Hepatocyte (in vitro differentiated cells): ENCODE measurements at places on chromosomes 13 and 19.
A peak's percentile ranks its signal among the peaks of the same experiment; 100 is the strongest.

DNA sequence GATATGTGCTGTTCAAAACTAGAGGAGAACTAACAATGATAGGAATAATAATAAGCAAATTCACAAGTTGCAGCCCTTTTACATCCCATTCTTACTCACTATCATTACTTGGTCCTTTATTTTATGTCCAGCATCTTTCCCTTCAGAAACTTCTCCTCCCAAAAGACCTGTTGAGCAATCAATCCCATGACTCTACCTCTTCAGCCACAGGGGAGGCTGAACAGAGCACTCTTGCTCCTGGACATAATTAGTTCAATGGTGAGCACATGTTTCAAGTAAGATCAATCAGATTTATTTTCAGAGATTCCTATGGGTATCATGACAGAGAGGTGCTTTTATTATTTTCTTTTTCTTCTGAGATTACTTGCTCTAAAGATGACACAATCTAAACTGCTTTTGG lies 260.0 kb downstream of the COG6 start:
- no peak for DNase-seq

GRCh38 chr13:65881561-65882155 lies 1348.5 kb downstream of the PCDH9 start:
- no peak for DNase-seq

DNA sequence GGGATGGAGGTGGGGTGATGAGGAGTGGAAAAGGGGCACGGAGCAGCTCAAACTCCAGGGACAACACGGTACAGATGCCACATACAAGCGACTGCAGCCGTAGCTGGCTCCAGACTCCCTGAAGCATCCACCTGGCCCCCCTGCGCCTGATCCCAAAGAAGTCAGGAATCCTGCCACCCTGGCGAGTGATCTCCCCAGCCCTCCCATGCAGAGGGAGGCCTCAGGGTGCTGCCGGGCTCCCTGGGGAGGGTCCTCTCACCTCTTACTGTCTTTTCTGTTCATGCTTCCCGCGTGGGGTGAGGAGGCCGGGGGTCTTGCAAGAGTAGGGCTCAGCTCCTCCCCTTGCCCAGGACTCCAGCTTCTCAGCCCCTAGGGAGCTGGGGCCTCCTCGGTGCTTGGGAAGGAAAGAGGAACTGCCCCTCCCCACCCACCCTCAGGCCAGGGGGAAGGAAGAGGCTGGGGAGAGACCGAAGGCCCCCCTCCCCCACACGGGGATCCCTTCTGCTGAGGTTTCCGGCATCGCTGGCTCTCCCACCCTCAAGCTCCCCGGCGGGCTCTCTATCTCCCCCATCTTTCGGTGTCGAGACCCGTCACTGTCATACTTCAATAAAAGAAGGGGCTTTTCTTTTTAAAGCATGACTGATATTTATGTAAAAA lies at the start of gene RASGRP4:
Gene RASGRP4 (minus strand): TSS at position 410 of the 657 bp plus-strand sequence. CDS start 128 bp downstream, at position 282.
- no peak for DNase-seq

- DNase-seq, result peak; percentile 91
These were observed 49.8 kb upstream of the GTF3A start for GRCh38 chr13:27374650-27375049.

DNA sequence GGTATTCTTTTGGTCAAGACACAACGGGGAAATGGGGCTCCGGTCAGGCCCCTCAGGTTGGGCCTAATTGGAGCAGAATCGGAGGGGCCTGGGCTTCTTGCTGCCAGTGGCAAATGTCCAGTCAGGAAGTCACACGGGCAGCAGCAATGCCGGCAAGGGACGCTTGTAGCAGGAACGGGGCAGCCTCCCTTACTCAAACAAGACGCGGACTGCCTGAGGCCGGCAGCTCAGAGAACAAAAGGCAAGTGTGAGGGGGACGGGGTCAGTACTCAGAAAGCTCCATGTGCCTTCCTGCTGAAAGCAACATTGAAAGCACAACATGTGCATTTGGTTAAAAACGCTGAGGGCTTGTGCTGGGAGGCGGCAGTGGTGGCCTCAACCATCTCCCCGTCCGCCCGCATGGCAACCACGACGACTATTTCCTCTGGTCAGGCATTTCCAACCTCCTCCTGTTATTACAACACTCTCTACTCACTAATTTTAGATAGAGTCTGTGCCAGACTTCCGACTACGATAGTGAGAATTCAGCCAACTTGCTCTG lies 20.5 kb upstream of the RASA3 start:
- DNase-seq, result peak; percentile 3

DNA sequence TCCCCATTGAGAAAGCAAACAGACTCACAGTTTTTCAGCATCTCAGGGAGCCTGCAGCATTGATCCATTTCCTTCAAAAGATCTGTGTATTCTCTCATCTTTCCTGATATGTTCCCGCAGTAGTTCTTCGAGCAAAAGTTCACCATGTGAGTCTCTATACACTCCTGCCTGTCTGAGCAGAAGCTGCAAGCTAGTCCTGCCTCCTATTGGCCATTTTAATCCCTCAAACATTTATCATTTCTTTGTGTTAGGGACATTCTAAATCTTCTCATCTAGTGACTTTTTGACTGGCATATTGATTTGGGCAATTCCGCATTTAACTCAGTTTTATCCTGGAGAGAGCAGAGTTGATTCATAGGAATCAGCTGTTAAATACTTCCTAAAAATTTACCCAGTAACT lies 660.4 kb upstream of the KLF12 start:
- no peak for DNase-seq

DNA sequence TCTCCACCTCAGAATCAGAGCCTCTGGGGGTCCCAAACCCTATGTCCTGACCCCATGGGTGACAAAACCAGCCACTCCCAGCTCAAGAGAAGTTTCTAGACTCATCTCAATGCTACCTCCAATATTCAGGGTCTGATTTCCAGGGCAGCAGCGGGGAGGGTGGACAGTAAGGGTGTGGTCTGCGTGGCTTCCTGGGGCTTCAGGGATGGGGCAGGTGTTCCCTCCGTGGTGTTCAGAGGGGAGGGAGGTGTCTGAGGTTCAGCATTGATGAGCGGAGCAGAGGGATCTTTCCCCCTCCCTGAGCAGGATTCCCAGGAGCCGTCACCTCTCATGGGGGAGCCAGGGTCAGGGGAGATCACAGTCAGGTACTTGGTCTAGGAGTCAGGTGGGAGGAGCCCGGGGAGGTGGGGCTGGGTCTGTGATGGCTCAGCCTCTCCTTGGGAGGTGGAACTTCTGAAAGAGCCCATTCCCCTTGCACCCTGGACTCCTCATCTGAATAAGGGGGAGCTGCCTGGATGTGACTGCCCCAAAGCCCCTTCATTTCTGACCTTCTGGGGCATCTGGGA lies 2.9 kb downstream of the LILRA2 start:
- peak; percentile 12 for DNase-seq

DNA sequence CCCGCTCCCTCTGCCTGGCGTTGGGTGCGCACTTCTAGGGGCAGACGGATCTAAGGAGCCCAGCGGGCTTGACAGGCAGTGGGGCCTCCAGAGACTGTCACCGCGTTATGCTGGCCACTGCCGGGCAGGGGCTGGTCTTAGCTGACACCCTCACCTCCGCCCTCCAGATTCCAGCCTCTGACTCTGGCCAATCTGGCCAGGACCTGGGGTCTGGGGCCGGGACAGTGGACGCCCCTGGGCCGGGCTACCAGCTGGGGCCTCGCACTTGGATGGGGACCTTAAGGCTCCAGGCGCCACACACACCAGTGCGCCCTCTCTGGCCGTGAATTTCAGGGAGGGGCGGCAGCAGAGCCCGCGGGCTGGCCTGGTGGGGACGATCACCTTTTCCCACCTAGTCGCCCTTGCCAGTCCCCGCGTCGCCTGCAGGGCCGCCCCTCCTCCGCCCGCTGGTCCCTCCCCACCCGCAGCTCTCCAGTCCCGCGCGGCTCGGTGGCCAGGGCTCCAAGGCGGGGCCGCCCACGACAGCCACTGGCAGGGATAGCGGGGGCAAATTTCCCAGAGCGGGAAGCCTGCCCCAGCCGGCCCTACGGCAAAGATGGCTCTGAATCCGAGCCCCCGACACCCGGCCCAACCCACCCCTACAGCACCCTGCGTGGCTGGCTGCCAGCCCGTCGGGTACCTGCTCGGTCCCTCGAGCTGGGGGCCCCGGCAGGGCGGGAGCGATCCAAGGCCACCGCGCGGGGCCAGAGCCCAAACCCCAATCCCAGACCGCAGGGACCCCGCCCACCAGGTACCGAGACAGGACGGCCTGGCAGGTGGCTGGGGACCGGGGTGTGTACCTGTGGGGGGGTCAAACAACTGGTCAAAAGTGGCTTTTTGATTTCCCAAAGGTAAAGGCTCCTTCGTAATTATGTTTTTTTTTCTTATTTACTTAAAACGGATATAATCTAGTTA lies 6.1 kb upstream of the ZNF98 start:
- DNase-seq, result no peak

DNA sequence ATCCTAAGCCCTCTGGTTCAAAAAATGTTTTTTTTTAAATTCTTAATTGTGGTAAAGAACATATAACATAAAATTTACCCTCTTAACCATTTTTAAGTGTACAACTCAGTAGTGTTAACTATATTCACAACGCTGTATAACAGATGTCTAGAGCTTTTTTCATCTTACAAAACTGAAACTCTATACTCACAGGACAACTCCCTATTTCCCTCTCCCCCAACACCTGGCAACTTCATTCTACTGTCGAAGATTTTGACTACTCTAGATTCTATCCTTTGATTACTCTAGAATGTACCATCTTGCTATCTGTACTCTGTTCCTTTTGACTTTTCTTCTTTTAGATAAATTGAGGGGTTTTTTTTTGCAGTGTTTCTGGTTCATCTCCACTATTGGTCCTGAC lies 200.4 kb downstream of the KLF12 start:
- no peak for DNase-seq

DNA sequence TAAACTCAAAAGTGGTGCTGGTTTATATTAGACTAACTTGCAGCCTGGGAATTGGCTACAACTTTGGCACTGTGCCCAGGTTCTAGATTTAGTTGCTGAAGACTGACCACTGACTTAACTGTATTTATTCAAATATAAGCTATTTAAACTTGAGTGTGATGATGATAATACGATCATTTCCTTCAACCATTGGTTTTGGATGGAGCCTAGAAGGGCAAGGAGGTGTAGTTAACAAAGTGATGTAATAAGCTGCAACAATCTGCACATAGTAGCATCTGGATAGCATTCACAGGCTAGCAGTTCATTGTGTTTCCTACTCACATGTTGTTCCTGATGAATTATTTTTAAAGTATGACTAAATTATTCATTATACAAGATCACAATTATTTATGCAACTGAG lies 55.2 kb upstream of the DACH1 start:
- no peak for DNase-seq

- no peak for DNase-seq
These were observed 2.7 kb downstream of the RFX1 start for GRCh38 chr19:14003251-14004055.

- no peak for DNase-seq
These were observed 4.2 kb downstream of the LGALS7B start for GRCh38 chr19:38793177-38793576.

GRCh38 chr13:111526922-111527321 lies 206.5 kb downstream of the TEX29 start:
- DNase-seq, result no peak

DNA sequence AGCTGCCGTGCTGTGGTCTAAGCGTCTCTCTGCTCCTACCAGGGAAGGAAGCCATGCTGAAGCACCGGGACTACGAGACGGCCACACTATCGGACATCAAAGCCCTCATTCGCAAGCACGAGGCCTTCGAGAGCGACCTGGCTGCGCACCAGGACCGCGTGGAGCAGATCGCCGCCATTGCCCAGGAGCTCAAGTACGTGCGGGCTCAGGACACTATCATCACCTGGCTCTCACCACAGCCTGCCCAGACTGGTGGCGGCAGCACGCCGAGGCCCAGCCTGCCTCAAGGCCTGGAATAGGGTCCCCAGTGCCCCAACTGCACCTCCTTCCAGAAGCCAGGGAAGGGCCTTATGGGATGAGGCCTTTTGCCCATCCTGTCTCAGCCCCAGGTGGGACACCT lies 22.8 kb downstream of the CAPN12 start:
- no peak for DNase-seq

- no peak for DNase-seq
These were observed 3.2 kb downstream of the NTF4 start for GRCh38 chr19:49061445-49061844.

GRCh38 chr19:35223084-35223790 lies 5.3 kb downstream of the FAM187B start:
- no peak for DNase-seq

DNA sequence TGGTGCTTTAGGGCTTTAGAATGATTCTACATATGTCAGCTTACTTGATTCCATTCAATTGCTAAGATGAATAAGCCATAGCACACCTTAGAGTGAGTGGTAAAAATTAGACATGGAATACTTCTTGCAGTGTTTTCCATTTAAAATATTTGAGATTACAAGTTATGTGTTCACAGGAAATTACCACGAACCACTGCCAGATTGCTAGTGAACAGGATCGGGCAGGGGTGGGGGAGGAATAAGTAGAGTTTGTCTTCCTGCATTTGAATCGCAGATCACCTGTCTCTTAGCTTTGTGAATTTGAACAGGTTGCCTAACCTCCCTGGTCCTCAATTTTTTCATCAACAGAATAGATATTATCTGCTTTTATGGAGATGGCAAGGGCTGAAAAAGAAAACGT lies 124.6 kb downstream of the GGACT start:
- no peak for DNase-seq

DNA sequence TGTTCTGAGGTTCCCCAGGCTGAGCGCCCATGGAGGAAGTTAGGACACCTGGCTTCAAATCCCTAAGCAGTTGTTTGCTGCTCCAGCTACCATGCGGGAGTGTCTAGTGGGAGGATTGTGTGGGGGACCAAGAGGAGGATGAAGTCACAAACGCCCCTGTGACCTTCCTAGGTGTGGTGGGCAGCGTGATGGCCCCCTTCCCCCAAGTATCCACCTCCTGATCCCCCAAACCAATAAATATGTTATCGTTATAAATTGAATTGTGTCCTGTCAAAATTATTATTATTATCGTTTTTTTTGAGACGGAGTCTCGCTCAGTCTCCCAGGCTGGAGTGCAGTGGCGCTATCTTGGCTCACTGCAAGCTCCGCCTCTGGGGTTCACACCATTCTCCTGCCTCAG lies at the start of gene SLC25A41:
Gene SLC25A41 (minus strand): TSS at position 101 of the 400 bp plus-strand sequence. CDS start 70 bp downstream, at position 31.
- DNase-seq, result no peak

- no peak for DNase-seq
These were observed 20.5 kb upstream of the STRN4 start for GRCh38 chr19:46766569-46767317.

DNA sequence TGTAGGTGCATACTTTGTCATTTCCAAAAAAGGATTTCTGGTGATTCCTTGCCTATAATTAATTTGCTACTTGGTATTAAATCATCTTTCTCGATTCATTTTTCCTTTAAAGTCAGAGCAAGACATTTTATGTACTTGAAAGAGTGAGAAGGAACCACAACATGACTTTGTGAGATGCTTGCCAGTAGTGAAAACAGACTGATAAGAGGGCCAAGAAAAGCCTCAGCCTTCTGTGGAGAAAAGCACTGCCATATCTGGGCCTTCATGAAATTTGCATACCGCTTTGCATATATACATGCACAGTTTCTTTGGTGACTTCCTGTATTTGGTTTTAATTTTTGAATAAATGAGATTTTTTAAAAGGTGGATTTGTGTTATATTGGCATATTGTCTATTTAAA lies 128.4 kb downstream of the CDK8 start:
- no peak for DNase-seq

GRCh38 chr13:107360010-107360409 lies 792.1 kb upstream of the ARGLU1 start:
- no peak for DNase-seq

- peak; percentile 86 for DNase-seq
These were observed 32.0 kb upstream of the EPHX3 start for GRCh38 chr19:15264061-15264932.

- no peak for DNase-seq
These were observed 91.5 kb upstream of the ZNF507 start for GRCh38 chr19:32253683-32254508.
